ENCODE measurements at places on chromosomes 16 and 17.

DNA sequence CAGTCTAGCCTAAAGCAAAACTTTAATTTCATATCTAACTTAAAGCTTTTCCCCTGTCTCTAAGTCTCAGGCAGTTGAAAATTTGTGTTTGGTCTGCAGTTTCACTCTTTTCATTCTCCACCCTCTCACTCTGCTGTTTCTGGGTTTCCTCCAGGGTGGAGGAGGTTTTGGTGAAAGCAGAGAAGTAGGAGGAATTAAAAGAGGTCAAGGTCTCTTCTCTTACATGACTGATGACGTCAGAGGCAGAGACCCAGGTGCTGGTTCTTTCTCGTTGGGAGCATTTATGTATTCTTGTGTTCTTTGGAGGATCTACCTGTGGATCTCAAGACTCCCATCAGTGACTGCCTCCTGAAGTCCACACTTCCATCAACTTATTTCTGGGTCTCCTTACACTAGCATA lies 2.4 kb upstream of the PSMD11 start:
- no peak for DNase-seq

GRCh38 chr17:55479903-55480302 lies 31.3 kb downstream of the SMIM36 start:
- no peak for DNase-seq

DNA sequence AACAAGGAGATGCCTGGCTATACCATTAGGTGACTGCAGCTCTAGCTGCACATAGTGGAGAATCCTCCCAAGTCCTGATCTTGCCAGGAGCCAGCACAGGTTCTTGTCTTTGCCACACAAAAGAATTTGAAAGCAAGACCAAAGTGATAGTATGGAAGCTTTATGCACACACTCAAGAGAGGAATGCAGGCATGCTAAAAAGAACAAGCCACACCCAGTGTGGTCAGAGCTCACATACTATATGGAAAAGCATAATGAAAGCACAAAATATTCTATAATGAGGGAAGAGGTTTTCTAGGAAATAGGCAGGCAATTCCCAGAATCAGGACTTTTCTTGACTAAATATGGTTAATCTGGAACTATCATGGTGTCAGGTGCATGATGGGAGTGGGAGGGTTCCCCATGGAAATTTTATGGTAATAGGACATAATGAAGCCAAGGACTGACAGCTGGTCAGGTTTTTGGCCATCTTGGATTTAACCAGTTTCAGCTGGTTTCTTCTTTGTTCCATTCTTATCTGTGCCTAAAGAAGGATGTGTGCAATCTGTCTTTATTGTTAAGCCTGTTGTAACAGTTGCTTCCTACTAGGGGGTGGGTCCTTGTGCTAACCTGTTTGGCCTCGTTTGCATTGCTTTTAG lies 171.6 kb downstream of the ZNF18 start:
- DNase-seq = no peak

- DNase-seq = no peak
These were observed 1373.3 kb upstream of the GOT2 start for GRCh38 chr16:60107437-60107836.

DNA sequence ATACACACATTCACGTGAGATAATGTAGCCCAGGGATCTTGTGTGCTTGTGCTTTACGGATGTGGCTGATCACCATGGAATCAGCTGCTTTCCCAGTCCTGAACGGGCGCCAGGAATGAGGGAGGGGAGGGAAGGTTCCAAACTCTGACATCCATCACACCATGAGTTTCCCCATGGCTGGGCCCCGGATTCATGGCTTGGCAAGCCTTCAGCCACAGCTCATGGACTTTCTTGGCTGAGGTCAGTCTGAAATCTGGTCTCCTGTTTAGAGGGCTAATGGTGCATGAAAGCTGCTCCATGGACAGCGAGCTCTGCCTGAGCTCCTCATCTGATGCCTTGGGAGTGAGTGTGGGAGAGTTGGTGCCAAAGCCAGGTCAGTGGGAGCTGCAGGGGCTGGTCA lies 767.6 kb upstream of the EEF2KMT start:
- no peak for DNase-seq

DNA sequence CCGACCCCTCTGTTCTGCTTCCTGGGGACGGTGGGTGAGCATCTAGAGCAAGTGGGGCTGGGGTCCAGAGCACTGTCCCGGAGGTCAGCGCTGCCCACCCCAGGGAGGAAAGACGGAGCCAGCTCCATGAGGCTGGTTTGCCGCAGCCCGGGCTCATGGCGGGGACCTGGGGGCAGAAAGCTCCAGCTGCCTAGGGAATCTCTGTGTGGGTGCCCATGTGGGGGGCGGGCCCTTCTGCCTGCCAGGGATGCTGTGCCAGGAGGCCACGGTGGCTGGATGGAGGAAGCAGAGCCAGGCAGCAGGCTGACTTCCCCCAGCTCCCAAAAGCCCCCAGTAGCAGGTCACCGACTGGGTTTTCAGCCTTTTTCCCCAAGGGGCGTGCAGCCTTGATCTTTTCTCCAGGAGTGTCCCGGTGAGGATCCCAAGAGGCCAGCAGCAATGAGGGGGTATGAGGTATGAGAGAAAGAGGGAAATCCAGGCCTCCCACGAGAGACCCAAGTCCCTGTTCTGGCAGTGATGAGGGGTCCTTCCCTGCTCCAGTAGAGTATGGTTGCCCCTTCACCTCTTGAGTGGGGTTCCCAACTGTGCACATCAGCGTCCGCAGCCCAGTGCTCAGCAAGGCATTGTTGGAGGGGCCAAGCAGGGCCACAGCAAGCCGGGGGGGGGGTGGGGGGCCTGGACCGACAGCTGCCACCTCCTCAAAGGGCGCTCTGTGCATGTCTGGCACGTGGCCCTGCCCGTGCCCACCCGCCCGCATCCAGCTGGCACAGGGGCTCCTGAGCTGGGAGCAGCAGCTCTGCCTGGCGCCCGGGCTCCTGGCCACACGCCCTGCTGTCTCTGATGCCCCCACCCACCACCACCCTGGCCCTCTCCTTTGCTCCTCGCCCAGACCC lies 15.6 kb upstream of the BCAR1 start:
- DNase-seq = no peak

- DNase-seq = no peak
These were observed 42.6 kb downstream of the SPAG9 start for GRCh38 chr17:51078009-51078592.

DNA sequence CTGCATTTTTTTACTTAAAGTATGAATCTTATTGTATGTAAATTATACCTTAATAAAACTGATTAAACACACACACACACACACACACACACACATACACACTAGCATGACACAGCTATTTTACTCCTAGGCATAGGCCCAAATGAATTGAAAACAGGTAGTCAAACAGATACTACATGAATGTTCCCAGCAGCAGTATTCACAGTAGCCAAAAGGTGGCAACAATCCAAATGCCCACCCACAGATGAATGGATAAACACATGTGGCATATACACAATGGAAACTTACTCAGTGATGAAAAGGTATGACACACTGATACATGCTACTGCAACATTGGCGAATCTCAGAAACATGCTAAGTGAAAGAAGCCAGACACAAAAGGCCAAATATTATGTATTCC lies 223.5 kb downstream of the CYB561 start:
- DNase-seq = peak; percentile 9

DNA sequence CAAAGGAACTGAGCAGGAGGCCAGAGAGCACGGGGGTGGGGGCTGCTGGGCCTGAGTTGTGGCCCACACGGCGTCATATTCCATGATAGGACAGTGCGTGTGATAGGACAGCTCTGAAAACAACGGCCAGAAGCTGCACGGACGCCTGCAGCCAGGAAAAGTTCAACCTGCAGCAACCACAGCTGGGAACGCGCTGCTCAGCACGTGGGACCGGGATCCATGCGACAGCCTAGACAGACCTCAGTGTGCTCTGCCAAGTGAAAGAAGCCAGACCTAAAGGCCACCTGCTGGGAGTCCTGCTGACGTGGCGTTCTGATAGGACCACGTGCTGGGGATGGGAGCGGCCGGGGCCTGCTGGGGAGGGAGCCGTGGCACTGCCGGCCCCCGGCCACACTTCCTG lies 21.6 kb downstream of the CTU2 start:
- no peak for DNase-seq
